T-helper 1 cell (primary cell): ENCODE measurements at places on chromosomes 2 and 18.

- no peak for DNase-seq
These were observed at the start of gene HOXD8 for GRCh38 chr2:176128982-176129796. Gene HOXD8 (plus strand): TSS chr2:176129705. CDS start chr2:176130367, 662 bp downstream.

- DNase-seq = no peak
These were observed 9.1 kb downstream of the GCC2 start for GRCh38 chr2:108458082-108458481.

DNA sequence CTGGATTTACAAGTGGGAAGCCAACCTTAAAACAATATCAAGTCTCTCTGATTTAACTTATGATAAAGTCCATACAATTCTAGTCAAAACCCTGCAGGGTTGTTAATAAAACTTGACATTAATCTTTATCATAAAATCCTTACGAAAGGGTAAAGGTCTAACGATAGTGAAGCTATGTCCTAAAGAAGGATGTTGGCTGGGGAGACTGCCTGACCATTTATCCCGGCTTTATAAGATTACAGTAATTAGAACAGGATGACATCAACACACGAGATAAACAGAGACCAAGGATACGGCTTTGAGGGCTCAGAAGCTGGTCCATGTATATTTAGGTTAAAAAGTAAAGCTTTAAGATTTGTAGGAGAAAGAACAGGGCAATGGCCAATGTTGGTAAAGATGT lies 189.0 kb upstream of the COPS8 start:
- no peak for DNase-seq

GRCh38 chr18:9771261-9771976 lies 63.3 kb downstream of the RAB31 start:
- DNase-seq = no peak

DNA sequence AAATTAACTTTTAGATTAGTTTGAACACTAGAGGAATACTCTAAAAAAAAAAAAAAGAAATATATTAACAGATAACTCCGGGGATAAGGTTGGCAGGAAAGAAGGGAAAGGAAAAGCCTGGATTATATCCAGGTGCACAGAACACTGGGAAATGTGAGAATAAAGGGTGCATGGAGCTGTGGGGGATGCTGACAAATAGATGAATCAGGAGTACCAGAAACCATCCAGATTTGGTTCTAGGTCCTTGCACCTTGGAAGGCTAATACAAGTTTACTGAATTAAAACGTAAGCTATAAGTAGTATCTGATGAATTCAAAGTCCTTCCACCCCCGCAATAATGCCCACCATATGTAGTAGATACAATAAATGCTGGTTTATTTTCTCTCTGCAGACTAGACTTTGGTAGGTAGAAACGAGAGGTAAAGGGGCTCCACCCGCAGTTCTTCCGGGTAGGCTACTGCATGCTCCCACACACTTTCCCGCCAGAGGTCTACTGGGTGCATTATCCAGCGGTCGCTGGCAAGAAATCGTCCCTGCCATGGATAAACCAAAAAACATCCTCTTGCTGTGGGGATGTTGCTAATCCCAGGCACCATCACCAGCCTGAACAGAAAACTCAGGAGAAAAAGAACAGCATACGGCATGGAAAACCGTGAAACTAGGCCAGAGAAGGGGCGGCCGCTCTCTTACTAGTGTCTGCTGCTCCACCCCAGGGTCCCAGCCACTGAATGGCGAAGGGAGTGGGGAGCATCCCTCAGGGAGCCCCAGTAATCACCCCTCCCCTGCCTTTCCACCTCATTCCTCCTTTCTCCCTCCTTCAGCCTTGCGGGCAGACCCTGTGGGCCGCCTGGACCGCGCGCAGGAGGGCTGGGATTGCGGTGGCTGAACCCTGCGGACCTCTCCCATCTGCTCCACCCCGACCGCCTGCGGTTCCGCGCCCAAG lies 1.5 kb downstream of the CNRIP1 start:
- no peak for DNase-seq
